Vagina (tissue), 2 donors: ENCODE measurements at places on chromosomes 6 and 20.

DNA sequence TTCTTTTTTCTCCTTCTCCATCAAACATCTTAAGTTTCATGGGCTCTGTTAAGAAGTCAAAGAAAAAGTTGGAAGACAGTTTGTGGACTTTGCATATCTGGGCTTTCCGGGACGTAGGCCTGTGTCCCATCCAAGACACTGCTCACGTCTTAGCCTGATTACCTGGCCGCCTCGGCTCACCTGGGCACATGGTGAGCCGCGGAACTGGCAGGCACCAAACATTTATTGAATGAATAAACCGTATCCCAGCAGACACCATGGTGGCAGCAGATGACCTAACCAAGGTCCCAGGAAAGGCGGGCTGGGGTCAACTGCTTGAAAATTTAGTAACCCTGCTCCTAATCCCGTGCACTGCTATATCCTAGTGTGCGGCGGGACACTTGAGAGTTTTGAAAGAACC is 35.6 kb downstream of the GNAS start:
- H3K4me3 ChIP-seq = peak overlapping the region; percentile 89
- H3K4me1 ChIP-seq = peaks cover 12% of the 10 kb centered on the region
- no peaks in the 10 kb centered on the region for H3K36me3 ChIP-seq
- no peaks in the 10 kb centered on the region for H3K27me3 ChIP-seq
- peak overlapping the region; percentile 56 for H3K27ac ChIP-seq
- peak; percentile 84 for DNase-seq

DNA sequence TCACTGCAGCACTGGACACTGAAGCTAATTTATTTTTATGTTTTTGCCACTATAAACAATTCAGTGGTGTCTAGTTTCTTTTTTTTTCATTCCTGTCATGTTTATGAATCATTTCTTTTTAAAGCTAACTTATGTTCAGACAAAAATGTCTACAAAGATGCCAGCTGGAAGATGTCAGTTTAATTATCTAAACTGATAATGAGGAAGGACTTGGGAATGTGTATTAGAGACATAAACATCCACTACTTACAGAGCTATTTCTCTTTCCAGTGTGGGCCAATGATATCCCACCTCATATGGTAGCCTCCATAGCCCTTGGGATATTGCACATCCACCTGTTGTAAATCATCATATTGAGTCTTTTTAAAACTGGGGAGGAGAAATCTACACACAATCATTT is 132.1 kb upstream of the FAM184A start:
- DNase-seq = no peak
- no peaks in the 10 kb centered on the region for H3K27me3 ChIP-seq
- H3K36me3 ChIP-seq = no peaks in the 10 kb centered on the region
- H3K27ac ChIP-seq = no peak overlapping the region

- H3K27me3 ChIP-seq = no peaks in the 10 kb centered on the region
- DNase-seq = no peak
- no peaks in the 10 kb centered on the region for H3K4me1 ChIP-seq
- no peaks in the 10 kb centered on the region for H3K36me3 ChIP-seq
Observed at GRCh38 chr6:147802459-147802858, 294.0 kb downstream of the SAMD5 start.

DNA sequence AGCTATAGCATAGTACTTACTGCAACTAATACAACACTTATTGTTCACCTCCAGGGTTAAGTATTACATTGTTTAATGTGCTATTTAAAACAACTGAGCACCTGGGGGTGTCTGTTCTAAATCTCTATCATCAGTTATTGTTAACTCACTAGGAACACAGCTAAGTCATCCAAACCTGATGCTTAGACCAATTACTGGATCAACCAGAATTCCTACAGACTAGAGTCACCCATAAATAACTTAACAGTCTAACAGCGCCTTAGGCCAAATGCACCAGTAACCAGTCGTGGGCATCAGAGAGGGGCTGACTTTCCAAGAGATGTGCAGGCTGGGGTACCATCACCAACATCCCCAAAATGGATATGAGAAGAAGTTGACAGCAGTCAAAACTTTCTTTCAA is 110.7 kb downstream of the ADTRP start:
- no peak for DNase-seq
- H3K4me1 ChIP-seq = no peaks in the 10 kb centered on the region
- H3K27me3 ChIP-seq = no peaks in the 10 kb centered on the region
- H3K27ac ChIP-seq = no peak overlapping the region
- H3K36me3 ChIP-seq = no peaks in the 10 kb centered on the region

DNA sequence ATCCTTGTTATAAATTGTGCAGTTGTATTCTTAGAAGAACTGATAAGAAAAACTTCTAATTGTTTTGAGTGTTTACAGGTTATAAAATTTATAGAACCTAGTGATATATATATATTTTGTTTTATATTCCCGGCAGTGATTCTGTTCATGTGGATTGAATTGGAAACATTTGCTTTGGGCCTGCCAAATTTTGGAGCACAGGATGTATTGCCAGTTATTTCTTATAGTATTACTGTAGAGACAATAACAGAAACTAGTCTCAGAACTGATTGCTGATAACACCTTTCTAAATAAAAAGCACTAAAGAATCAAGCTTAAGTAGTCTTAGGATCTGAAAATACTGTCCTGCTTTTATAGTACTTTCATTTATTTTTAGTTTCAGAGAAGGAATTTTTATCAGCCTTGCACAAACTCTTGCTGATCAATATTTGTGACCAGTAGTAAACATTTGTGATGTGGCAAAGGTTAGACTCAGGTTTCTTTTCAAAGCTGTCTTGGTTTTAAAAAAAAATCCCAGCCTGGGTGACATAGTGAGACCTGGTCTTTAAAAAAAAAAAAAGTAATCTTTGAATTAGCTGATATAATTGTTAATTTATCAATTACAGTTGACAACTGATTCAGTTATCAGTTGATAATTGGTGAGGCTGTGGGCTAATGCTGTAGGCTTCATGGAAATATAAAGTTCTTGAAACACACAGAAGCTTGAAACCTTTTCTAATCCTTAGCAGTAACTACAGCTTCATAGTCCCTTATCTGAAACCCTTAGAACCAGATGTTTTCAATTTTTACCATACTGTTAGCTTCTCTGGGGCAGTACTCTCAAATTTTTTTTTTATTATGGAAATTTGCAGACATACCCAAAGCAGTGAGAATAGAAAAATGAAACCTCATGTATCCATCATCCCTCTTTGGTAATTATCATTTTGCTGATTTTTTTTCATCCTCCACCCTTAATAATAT is 42.4 kb downstream of the RNGTT start:
- no peaks in the 10 kb centered on the region for H3K27me3 ChIP-seq
- DNase-seq = no peak
- no peak overlapping the region for H3K27ac ChIP-seq
- H3K36me3 ChIP-seq = no peaks in the 10 kb centered on the region

GRCh38 chr20:33667245-33667675 is 517 bp downstream of the ACTL10 start:
- H3K27ac ChIP-seq = peak overlapping the region; percentile 91
- no peak for DNase-seq
- H3K27me3 ChIP-seq = no peaks in the 10 kb centered on the region
- peak overlapping the region; percentile 68 for H3K4me3 ChIP-seq

DNA sequence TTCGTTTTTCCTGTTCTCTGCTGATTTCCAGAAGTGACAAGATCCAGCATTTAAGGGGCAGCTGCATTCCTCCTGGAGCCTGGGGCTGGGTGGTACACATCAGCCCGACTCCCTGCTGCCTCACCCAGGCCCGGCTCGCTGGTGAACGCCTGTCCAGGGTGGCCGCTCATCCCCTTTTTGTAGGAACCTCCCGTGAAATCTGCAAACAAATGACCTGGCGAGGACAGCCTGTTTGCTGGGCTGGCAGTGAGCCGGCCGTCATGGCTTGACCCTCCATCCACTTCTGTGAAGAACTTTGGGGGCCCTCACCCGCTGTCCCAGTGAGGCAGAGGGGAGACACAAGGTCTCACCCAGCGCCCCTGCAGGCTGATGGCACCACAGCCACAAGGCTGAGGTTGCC is 39.0 kb downstream of the PYGB start:
- no peaks in the 10 kb centered on the region for H3K4me1 ChIP-seq
- no peak overlapping the region for H3K4me3 ChIP-seq
- no peak overlapping the region for H3K27ac ChIP-seq
- no peaks in the 10 kb centered on the region for H3K36me3 ChIP-seq
- no peaks in the 10 kb centered on the region for H3K27me3 ChIP-seq

- no peak for DNase-seq
- peaks cover 28% of the 10 kb centered on the region for H3K4me1 ChIP-seq
- H3K27ac ChIP-seq = no peak overlapping the region
- peak overlapping the region; percentile 67 for H3K4me3 ChIP-seq
Observed at GRCh38 chr20:62860924-62861691, 514 bp downstream of the TCFL5 start.

GRCh38 chr20:48287021-48287494 is 501.8 kb upstream of the SULF2 start:
- DNase-seq = no peak
- no peaks in the 10 kb centered on the region for H3K36me3 ChIP-seq
- H3K4me1 ChIP-seq = peaks cover 13% of the 10 kb centered on the region

DNA sequence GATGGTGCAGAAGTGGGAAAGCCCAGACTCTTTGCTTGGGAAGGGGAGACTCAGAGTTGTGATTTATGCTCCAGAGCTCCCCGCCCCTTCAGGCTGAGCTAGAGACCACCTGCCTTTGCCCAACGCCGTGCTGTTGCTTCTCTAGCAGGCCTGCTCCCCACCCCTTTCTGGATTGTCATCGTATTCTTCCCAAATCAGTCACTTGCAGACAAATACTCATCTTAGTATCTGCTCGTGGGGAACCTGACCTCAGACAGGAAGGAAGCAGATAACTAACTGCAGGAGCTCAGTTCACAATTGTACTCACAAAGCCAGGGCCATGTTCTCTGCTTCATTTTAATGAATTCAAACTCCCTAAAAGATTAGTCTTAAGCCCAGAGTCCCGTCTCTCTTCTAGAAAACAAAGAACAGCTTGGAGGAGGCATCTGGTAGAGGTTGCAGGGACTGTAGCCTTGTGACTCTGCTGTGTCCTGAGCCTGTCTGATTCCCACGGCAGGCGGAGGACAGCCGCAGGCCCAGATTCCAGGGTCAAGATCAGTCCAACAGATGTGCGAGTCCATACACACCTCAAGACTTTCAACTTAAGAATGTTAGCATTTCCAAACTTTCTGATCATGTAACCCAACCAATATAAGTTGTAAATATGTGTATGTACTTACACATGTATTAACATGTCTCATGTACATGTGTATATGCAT is 57.2 kb upstream of the GGTLC1 start:
- no peaks in the 10 kb centered on the region for H3K4me1 ChIP-seq
- H3K4me3 ChIP-seq = no peak overlapping the region
- no peaks in the 10 kb centered on the region for H3K36me3 ChIP-seq
- no peak for DNase-seq
- no peaks in the 10 kb centered on the region for H3K27me3 ChIP-seq

- no peaks in the 10 kb centered on the region for H3K4me1 ChIP-seq
- no peak overlapping the region for H3K4me3 ChIP-seq
- H3K27me3 ChIP-seq = no peaks in the 10 kb centered on the region
- no peak overlapping the region for H3K27ac ChIP-seq
Observed at GRCh38 chr6:25670208-25670607, 18.2 kb downstream of the SCGN start.

GRCh38 chr6:130776287-130776925 is 50.8 kb upstream of the SMLR1 start:
- H3K4me3 ChIP-seq = no peak overlapping the region
- H3K27me3 ChIP-seq = no peaks in the 10 kb centered on the region
- no peak overlapping the region for H3K27ac ChIP-seq
- H3K4me1 ChIP-seq = peaks cover 6% of the 10 kb centered on the region
- H3K36me3 ChIP-seq = no peaks in the 10 kb centered on the region

DNA sequence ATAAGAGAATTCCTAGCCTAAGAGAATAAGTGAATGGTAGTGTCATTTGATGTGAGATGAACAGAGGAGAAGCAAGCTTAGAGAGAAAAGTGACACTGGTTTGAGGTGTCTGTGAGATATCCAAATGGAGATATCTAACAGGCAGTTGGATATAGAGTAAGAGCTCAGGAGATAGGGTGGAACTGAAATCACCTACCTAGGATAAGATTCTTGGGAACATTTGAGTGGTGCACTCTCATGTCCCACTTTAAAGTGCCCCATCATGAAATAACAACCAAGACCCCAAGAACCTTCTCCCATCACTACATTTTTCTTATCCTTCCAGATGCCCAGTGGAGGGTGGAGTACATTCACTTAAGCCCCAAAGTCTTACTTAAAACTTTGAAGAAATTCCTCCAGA is 109.0 kb upstream of the MAFB start:
- H3K4me3 ChIP-seq = no peak overlapping the region
- DNase-seq = no peak
- H3K4me1 ChIP-seq = no peaks in the 10 kb centered on the region
- no peaks in the 10 kb centered on the region for H3K36me3 ChIP-seq
- no peaks in the 10 kb centered on the region for H3K27me3 ChIP-seq
- no peak overlapping the region for H3K27ac ChIP-seq
